ENCODE measurements at places on chromosomes 1 and 21. TPM values are rescaled to one million over a fixed set of nuclear protein-coding genes. Genes with fewer than 3 reads are reported as not detected.

GRCh38 chr1:185650602-185651230 is 83.5 kb upstream of the HMCN1 start:
- peaks cover 3% of the 10 kb centered on the region for H3K4me1 ChIP-seq
- no peaks in the 10 kb centered on the region for H3K36me3 ChIP-seq
- no peaks in the 10 kb centered on the region for H3K27me3 ChIP-seq
- DNase-seq: no peak
- H3K27ac ChIP-seq: no peak overlapping the region

- H3K4me1 ChIP-seq: no peaks in the 10 kb centered on the region
- H3K27me3 ChIP-seq: no peaks in the 10 kb centered on the region
- no peak overlapping the region for H3K4me3 ChIP-seq
- DNase-seq: no peak
- H3K27ac ChIP-seq: no peak overlapping the region
Measured at GRCh38 chr1:44262414-44262813, 49.1 kb downstream of the DMAP1 start.

DNA sequence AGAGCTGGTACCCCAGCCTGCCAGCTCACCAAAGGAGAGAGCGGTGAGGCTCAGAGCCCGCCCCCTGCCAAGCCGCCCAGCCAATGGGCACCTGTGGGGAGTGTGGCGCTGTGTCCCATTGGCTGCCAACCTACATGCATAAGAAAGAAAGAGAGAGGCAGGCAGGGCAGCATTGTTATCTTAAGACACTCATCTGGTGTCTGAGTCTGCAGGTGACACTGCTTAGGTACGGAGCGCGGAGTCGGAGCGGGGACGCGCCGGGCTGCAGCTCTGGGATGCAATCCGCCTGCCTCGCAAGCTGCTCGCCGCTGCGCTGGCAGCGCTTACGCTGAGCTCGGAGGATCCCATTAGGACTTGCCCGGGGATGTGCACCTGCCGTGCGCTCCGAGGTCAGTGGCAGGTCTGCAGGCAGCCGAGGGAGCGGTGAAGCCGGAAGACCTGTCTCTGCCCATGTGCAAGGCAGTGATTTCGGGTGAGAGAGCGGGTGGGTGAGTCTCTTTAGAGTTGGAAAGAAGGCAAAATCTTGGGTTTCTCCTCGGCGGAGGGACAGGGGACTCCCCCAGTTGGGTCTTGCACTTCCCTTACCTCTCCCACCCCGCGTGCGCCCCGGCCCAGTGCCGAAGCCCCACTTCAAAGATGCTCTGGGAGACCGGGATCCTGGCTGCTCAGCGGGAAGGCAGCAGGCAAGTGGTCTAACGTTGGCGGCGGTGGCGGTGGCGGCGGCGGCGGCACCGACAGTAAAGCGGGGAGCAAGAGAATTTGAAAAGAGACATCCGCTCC is at the start of gene BRINP2:
Gene BRINP2 (plus strand): TSS at position 203 of the 780 bp plus-strand sequence. CDS start 58,919 bp downstream, outside the sequence.
- H3K36me3 ChIP-seq: no peaks in the 10 kb centered on the region
- no peak for DNase-seq
- no peak within 1 kb of the TSS for H3K27ac ChIP-seq
- no peaks in the 10 kb centered on the region for H3K4me1 ChIP-seq
- no peaks in the 10 kb centered on the region for H3K27me3 ChIP-seq

GRCh38 chr1:41255978-41256377 is 13.9 kb upstream of the SCMH1 start:
- H3K27ac ChIP-seq: no peak overlapping the region
- DNase-seq: no peak
- no peak overlapping the region for H3K4me3 ChIP-seq
- no peaks in the 10 kb centered on the region for H3K27me3 ChIP-seq
- no peaks in the 10 kb centered on the region for H3K36me3 ChIP-seq

GRCh38 chr1:187275346-187275745 is 446.6 kb downstream of the PLA2G4A start:
- H3K27me3 ChIP-seq: no peaks in the 10 kb centered on the region
- no peak overlapping the region for H3K27ac ChIP-seq
- no peaks in the 10 kb centered on the region for H3K36me3 ChIP-seq
- H3K4me3 ChIP-seq: no peak overlapping the region
- H3K4me1 ChIP-seq: no peaks in the 10 kb centered on the region

GRCh38 chr1:2103266-2103900 is 53.2 kb downstream of the PRKCZ start:
- H3K27ac ChIP-seq: no peak overlapping the region
- no peaks in the 10 kb centered on the region for H3K4me1 ChIP-seq
- DNase-seq: no peak
- H3K4me3 ChIP-seq: no peak overlapping the region

Gene PTAFR
- total RNA-seq: 1.2 TPM

Gene PYHIN1
- total RNA-seq: 48.2 TPM

Gene LAPTM5
- total RNA-seq: 575 TPM

Gene DDR2
- total RNA-seq: 0.36 TPM
